Activated CD4-positive, alpha-beta T cell treated with anti-CD3 and anti-CD28 coated beads, Interleukin-2, Interleukin-6, amounts not matched to agents 100 ng/mL and 50 ng/mL, durations not matched to agents 16 hours and 8 hours (primary cell): ENCODE measurements at places on chromosomes 6 and 20.

DNA sequence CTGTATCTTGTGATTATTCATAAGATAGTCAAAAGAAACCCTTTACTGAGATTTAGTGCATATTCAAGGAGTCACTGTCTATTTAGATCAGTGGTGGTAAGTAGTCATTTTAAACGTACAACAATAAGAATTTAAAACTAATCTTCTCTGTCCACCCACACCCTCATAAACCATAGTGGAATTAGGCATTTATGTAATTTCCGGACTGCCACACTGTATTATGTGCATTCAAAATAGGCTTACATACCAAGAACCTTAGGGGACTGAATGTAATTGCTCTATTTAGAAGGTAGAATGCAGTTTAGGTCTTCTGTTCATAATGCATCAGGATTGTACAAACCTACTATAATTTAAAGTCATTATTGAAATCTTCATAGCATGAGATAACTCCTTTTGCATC is 685.4 kb downstream of the TENT5A start:
- DNase-seq, result no peak

- no peak for DNase-seq
Observed at GRCh38 chr6:100730001-100730980, 150.8 kb downstream of the ASCC3 start.

DNA sequence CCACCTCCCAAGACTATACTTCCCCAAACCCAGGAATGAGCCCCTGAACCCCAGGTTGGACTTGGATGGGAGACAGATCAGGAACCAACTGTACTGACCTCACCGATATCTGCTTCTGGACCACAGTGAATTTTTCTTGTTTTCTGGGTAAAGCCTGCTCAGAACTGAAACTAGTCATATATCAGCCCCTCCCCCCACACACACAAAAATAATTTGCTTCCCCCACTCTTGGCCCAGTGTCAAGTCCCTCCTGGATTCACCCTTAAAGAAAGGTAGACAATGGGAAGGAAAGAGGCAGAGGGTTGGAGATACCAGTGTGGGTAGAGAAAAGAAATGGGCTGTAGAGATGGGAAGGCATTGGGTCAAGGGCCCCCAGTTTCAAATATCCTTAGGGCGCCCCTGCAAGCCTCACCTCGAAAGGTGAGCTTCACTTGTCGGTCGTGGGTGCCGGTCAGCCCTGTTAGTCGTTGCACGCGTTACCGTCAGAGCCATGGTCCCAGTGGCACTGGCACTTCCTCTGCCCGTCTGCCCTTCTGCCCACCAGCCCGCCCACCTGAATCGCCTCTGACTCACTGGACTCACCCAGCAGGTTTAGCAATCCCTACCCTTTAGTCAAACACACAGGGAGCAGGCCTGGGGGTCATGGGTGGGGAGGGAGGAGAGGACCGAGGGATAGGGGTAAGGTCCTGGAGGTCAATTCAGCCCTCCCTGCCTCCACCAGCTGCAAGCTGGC is 8.5 kb upstream of the SPAG4 start:
- DNase-seq, result no peak

GRCh38 chr20:9052136-9052535 is 16.8 kb upstream of the PLCB4 start:
- DNase-seq, result no peak

DNA sequence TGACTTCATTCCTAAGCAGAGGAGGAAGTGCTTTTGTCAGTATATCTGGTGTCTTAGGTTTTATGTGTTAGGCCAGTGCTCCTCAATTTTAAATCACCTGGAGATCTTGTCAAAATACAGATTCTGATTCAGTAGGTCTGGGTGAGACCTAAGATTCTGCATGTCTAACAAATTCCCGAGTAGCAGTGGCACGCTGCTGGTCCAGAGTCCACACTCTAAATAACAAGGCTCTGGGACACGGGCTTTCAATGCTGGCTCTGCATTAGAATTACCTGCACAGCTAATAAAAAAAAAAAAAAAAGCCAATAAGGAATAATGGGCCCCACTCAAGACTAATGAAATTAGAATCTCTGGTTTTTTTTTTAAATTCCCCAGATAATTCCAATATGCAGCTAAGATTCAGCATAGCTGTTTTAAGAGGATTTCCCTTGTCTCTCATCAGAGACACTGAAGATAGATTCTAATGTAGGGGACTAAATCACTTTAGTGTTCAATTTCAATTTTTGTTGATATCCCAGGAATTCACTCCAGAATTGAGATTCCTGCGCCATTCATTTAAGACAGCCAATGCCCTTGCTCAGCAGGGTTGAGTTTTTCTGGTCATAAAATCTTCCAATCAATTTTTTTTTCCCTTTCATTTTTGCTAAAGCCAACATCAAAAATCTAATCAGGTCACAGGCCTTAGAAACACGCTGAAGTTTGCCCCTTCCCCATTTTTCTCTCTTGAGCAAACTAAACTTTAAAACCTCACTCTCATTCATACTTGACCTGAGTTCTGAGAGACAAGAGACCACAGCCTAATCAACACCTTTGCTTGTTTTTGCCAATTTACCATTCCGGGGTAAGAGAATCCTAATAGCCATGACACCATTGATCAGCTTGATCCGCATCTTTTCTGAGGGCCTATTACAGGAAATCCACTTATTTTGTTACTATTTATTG is 2.4 kb downstream of the TDP2 start:
- no peak for DNase-seq

DNA sequence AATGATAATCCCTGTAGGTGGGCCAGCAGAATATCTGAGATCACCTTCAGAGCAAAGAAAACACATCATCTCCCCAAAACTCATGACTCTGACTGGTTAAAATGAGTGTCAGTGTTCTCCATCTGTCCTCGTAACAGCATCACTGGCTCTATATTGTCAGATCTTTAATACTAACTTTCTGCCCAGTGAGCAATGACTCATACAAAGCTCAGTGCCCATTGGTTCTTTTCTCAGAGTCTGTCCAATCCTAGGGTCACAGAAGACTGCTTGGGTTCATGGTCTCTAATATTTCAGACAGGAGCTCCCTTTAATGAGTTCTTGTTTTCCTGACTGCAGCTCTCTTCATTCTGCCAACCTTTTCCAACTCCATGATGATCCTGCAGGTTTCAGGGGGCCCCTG is 36.4 kb downstream of the HLA-DPB1 start:
- DNase-seq, result peak; percentile 60

- DNase-seq, result no peak
Observed at GRCh38 chr20:12466915-12467314, 541.9 kb upstream of the SPTLC3 start.

DNA sequence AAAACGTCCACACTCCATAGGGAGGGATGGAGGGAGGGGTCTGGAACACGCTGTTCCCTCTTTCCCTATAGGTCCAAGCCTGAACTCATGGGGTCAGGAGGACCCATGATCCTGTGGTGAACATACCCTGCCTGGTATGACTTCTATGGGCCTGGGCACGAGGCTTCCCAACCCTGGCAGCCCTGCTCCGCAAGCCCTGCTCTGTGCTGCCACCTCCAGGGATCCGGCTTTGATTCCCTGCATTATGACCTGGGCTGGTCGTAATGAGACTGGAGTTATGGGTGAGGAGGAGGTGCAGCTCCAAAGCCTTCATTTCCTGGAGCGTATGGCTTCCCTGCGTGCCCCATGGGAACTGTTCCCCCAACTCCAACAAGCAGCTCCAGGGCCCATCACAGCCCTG is 54.9 kb downstream of the CDH22 start:
- DNase-seq, result no peak

GRCh38 chr20:53920647-53921245 is 149.6 kb downstream of the BCAS1 start:
- DNase-seq, result no peak

- no peak for DNase-seq
Observed at GRCh38 chr6:148417045-148417444, 74.4 kb downstream of the SASH1 start.

- no peak for DNase-seq
Observed at GRCh38 chr6:161835500-161836215, 561.8 kb upstream of the AGPAT4 start.
